Fibroblast of skin of back (primary cell): ENCODE measurements at places on chromosomes 6 and 20.

- no peak for DNase-seq
These were observed 118.9 kb upstream of the SSTR4 start for GRCh38 chr20:22916021-22916842.

DNA sequence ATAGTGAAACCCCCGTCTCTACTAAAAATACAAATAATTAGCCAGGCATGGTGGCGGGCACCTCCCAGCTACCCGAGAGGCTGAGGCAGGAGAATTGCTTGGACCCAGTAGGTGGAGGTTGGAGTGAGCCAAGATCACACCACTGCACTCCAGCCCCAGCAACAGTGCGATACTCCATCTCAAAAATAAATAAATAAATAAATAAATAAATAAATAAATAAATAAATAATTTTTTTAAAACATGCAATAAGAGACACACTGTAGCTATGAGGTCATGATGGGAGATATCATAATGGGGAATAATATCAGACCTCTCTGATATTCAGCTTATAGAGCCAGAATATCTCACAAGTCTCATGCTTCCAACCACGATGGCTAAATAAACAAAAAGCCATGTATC, 82.3 kb downstream of the CD24 start:
- no peak for DNase-seq

- DNase-seq: no peak
These were observed 110.3 kb downstream of the MEI4 start for GRCh38 chr6:77763124-77763523.

GRCh38 chr20:62618611-62619529, 23.4 kb upstream of the SLCO4A1 start:
- no peak for DNase-seq

DNA sequence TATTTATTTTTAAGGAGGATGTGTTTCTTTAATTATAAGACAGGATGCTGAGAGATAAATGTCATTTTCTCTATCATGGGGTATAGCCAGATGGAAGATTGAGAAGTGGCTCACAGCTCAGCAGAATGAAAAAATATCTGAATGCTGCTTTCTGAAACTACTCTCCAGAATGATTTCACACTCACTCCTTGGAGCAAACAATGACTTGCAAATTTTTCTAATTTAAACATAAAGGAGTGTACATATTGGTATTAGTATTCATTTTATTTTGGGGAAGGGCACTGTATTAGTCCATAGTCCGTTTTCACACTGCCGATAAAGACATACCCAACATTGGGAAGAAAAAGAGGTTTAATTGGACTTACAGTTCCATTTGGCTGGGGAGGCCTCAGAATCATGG, 52.4 kb upstream of the TRIM26 start:
- DNase-seq: no peak

- DNase-seq: peak; percentile 39
These were observed 43.0 kb downstream of the TSPYL4 start for GRCh38 chr6:116210750-116211425.
